ENCODE measurements at places on chromosomes 5 and 9. TPM values are rescaled to one million over a fixed set of nuclear protein-coding genes. Genes with fewer than 3 reads are reported as not detected.

GRCh38 chr9:126501383-126502331 is 112.1 kb upstream of the LMX1B start:
- H3K36me3 ChIP-seq: no peaks in the 10 kb centered on the region
- DNase-seq: no peak
- peaks cover 7% of the 10 kb centered on the region for H3K4me1 ChIP-seq
- H3K4me3 ChIP-seq: no peak overlapping the region
- no peak overlapping the region for H3K27ac ChIP-seq

DNA sequence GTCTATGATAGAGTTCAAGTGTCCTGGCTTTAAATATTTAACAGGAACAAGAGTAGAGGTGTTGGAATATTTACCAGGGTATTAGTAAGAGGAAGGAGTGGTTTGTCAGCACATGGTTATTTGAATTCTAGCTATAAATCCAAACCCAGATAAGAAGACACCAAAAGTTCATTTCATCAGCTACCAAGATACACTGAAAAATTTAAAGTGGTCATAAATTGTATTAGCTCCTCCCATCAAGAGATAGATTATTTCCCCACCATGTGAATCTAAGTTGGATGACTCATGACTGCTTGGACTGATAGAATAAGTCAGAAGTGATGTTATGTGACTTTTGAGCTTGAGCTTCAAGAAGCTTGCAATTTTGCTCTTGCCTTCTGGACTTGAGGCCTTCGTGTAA is 72.1 kb upstream of the GRAMD2B start:
- H3K4me3 ChIP-seq: no peak overlapping the region
- peaks cover 14% of the 10 kb centered on the region for H3K4me1 ChIP-seq
- no peak for DNase-seq
- H3K27ac ChIP-seq: no peak overlapping the region
- H3K36me3 ChIP-seq: no peaks in the 10 kb centered on the region

DNA sequence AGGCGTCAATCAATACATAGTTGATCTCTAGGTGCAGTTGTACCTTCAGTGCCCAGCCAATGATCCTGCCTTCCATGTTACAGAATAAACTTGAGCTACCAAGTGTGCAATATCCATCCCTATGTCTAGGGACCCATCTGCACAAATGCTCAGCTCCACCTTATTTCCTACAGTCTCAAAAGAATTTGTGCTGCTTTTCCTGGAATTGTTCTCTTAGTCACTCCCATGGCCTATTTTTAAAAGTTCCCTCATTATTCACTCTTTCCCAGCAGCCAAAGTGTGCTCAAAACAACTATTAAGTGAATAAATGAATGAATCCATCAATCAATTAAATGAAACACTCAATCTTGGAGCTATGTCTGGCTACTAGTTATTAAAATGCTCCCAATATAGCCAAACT is 14.7 kb downstream of the LIX1 start:
- H3K4me1 ChIP-seq: peaks cover 4% of the 10 kb centered on the region
- H3K27me3 ChIP-seq: peaks cover 28% of the 10 kb centered on the region
- no peak for DNase-seq
- no peaks in the 10 kb centered on the region for H3K36me3 ChIP-seq

GRCh38 chr5:112886975-112887374 is 25.9 kb downstream of the SRP19 start:
- H3K36me3 ChIP-seq: peaks cover 58% of the 10 kb centered on the region
- H3K27ac ChIP-seq: peak overlapping the region; percentile 87
- DNase-seq: peak; percentile 31
- no peaks in the 10 kb centered on the region for H3K27me3 ChIP-seq

Gene RAI14
- total RNA-seq: 0.50 TPM

All from activated CD4-positive, alpha-beta T cell treated with anti-CD3 and anti-CD28 coated beads, Interleukin-2, amount 10 ng/mL, durations not matched to agents 7 days and 5 days (primary cell).